ENCODE measurements at places on chromosomes 6 and 20. TPM values are rescaled to one million over a fixed set of nuclear protein-coding genes. Genes with fewer than 3 reads are reported as not detected.

DNA sequence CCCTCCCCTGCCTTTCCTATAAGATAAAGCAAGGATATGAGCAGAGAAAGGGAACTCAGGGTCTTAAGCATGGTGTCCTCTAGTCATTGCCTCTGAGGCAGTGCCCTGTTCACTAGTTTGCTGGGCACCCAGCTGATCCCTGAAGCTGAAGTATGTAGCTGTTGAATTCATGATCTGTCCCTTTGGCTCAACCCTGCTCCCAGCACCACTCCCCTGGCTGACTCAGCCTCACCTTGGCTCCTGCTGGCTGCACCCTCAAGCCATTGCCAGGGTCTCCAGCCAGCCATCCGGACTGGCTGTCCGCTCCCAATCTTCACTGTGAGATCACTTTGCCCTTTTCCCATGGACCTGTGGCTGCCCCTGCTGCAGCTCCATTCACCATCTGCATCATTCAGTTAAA lies 25.9 kb upstream of the UST start:
- no peak for DNase-seq

GRCh38 chr6:149923327-149923986 lies 536 bp upstream of the RAET1G start:
- DNase-seq: no peak

- DNase-seq: peak; percentile 87
Observed at GRCh38 chr20:38165966-38166702, 1.1 kb upstream of the TGM2 start.

DNA sequence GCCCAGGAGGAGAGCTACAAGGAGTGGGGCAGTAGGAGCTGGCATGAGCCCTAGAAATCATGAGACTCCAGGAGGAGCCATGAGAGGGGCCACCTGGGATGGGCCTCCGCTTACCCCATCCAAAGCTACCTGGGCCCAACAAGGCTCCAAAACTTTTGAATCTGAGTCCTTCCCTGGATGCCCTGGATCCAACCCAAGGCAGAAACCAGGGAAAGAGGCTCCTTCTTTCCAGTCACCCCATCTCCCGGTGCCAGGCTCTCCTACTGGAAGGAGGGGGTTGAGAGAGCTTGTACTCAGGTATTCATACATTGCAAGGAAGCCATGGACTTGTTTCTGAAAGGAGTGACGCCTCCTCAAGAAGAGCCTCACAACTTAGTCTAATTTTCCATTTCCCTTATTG lies 7.8 kb upstream of the SIRPG start:
- no peak for DNase-seq

- no peak for DNase-seq
Observed at GRCh38 chr6:38481851-38482250, 157.9 kb downstream of the BTBD9 start.

DNA sequence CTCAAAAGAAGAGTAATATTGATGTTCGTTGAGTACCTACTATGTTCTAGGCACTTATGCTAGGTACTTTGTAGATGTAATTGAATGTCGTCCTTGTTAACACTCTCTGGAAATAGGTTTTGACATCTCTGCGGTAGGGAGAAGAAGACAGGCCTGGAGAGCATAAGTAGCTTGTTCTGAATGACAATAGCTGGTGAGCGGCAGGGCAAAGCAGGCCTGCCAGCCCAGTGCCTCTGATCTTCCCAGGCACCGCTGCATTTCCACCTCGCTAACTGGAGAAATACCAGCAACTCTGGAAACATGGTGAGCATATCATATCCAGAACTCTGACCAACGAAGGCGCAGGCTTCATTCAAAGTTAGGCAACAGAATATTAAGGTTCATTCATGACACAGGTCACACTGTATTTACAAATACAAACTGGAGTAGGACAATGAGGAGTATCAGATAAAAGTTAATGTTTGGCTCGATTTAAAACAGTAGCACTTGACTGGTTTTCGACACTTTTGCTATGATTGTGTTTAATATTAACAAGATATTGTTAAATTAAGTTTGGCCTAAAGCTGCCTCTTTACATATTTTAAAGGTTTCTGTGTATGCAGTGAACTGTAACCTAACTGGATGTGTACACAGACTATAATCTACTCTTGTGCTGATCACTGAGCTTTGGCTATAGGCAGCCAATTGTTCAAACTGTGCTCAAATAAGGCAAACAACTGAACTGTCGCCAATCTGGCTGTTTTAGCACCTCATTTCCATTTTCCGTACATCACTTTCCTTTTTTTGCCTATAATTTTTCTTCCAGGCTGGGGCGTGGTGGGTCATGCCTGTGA lies 54.1 kb downstream of the PPP1R3G start:
- DNase-seq: no peak

DNA sequence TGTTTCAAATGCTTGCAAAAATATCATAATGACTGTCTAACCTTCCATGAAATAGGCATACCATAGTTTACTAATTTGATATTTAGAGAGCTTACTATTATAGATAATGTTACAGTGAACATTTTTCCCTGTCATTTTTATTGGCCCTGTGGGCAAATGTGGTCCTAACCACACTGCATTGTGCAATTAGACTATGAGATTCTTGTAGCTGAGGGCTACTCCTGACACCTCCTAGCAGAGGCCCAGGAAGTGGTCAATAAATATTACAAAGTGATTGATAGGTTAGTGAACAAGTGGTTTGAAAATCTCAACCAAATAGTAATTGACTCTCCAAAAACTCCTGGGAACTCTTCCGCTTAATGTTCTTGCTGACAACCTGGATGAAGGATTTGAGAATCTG lies 160.5 kb upstream of the KCNG1 start:
- DNase-seq: no peak

- no peak for DNase-seq
Observed at GRCh38 chr6:75933387-75933975, 139.0 kb downstream of the IMPG1 start.

DNA sequence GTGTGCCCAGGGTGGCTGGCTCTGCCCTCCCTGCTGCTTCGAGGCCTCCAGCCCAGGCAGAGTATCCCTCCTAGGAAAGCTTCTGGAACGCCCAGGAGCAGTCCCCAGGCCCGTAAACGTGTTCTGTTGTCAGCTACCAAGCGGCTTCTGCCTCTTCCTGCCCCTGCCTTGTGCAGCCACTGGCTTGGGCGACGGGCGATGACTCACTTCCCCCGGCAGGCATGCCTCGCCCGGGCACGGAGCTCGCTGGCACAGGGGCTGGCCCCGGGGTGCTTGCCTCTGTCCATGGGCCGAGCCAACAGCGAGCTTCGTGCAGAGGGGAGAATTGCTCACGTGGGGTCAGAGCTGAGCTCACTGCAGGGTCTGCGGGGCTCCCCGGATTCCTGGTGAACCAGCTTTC lies 86.7 kb upstream of the THBS2 start:
- DNase-seq: no peak

GRCh38 chr20:17497821-17498580 lies 33.2 kb downstream of the BFSP1 start:
- DNase-seq: no peak

DNA sequence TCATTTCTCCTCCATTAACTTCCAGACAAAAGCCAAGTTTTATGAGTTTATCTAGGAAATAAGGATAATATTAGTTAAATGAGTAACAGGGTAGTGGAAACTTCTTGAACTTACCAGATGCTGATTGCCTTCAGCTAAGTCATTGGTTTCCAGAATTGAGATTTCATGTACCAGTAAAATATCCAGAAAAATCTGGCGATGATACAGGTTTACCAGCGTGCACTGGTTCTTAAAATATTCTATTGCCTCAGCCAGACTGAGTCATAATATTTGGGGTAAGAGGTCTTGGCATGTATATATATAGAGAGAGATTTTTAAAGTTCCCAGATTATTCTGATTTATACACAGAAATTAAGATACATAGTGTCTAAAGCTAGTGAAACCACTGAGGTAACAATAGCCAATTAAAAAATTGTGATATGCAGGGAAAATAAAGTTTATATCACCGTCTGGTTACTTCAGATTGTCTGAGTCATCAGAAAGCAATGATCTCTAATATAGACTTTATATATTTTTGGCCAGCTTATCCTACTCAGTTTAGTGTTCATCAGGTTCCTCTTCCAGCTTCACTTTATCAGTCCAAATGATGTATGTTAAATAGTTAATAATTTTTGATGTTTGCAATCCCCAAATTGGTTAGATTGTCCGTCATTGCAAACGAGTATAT lies 39.5 kb upstream of the SDHAF4 start:
- DNase-seq: no peak

DNA sequence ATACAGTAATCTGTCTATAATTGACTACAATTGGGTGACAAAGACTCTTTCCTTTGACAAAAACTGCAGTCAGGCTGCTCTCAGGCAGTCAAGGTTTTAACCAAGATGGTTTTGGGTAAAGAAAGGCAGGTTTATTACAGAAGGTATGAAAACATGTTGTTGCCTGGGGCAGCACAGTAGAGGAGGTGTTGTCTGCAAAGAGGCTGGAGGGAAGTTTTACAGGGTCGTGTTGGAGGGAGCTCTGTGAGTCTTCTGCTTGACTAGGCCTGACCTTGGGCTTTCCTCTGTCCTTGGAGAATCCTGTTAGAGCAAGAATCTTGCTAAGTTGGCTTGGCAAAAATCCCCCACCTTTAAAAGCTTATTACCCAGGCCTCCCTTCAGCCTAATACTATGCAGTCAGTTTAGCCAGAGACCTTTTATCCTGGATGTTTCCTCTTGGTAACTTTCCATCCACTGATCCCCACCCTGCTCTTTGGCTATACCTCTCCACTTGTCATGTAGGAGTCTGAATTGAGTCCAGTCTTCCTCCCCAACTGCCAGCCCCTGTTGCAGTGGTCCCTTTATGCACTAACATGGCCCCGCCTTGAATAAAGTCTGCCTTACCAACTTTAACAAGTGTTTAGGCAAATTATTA lies 143.0 kb upstream of the SLC22A16 start:
- no peak for DNase-seq

DNA sequence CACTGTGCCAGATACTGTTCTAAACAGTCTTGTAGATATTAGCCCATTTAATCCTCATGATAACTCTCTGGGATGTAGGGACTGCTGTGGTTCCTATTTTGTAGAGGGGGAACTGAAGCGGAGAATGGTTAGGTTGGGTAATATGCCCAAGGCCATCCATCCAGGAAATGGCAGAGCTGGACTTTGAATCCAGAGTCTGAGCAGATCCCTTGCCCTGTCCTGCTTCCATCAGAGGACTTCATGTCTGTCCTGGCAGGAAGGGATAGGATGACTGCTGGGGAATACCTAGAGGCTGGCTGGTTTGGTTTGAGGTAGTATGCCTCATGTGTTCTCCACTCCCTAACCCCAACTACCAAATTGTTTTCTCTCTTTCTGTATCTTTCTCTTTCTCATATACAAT lies 44.6 kb downstream of the SAMD5 start:
- no peak for DNase-seq

- DNase-seq: no peak
Observed at GRCh38 chr6:53938810-53939209, 144.0 kb downstream of the LRRC1 start.

GRCh38 chr6:92687278-92687677 lies 732.1 kb downstream of the EPHA7 start:
- no peak for DNase-seq

DNA sequence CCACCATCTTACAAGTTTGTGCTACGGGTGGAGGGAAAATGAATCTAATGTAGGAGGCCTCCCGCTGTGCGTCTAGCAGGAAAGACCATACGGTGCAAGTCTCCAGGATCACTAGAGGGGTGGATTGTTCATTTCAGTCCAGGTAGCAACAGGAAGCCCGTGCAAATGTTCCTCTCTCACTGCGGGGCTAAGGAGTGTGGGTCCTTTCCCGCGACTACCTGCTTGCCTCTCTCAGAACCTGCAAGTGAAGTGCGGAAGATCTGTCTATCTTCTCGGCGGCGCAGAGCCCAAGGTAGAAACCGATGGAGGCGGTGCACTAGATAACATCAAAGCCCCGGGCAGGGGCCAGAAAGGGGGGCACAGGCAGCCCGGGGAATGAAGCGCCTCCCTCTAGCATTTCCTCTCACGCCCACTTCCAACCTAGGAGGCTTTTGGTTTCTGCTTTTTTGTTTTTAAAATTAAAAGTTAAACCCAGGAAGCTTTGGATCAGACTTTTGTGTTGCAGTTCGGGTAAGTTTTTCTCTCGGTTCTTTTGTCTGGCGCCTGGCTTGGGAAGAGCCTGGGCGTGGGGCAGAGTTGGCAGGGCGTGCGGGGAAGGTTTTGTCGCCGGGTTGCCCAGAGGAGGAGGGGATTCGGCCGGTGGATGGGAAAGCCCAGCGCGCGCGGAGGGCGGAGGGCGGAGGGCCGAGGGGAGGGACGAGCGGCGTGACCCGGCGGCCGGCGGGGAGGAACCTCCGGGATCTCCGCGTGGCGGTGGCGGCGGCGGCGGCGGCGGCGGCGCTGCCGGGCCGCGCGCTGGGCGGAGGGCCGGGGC lies 3.5 kb upstream of the HIVEP1 start:
- DNase-seq: peak; percentile 75

DNA sequence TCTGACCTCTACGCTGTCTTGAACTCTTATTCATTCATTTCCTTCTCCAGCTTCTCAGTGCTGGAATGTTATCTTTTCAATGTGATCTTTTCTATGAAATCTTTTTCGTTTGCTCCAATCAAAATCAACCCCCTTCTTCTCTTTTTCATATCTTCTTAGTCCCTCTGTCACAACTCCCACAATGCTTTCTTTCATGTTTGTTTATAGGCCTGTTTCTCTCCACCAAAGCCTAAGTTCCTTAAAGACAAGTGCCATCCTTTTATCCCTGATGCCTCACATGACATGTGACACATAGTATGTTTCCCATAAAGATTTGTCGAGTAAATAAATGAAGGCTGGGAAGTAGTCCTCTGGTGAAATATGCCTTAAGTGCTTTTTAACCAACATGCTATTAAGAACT lies 38.1 kb downstream of the CRYBG1 start:
- DNase-seq: no peak

- no peak for DNase-seq
Observed at GRCh38 chr6:13159300-13159699, 169.0 kb downstream of the TBC1D7 start.

GRCh38 chr20:59802471-59803221 lies 130.8 kb downstream of the SYCP2 start:
- no peak for DNase-seq

DNA sequence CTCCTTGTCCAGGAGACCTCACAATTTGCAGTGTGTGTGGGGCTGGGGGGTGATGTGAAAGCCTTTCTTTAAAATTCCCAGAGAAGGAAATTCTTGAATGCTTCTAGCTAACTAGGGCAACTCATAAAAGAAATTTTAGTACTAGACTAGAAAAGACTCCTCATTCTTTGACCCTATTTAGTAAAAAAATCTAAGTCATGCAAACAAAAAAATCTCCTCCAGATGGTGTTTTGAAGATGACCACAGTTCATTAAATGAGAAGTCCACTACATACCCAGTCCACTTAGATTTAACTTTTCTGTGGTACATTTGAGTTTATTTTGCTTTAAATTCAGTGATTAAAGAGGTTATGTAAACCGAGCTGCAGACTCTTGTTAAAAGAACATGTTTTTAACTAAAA lies 67.5 kb downstream of the NDUFAF5 start:
- no peak for DNase-seq

The SAMD5 gene
- total RNA-seq: 2.6 TPM

The RSPH9 gene
- 0.07 TPM for total RNA-seq

The DEFB123 gene
- total RNA-seq: not detected

The RPP21 gene
- total RNA-seq: 58.5 TPM

The ZNF165 gene
- total RNA-seq: 5.3 TPM

The RIPPLY2 gene
- total RNA-seq: 1.8 TPM

The BPIFB4 gene
- total RNA-seq: not detected

The AIF1 gene
- total RNA-seq: not detected

The SESN1 gene
- total RNA-seq: 11.6 TPM

The GLP1R gene
- total RNA-seq: not detected

The LAMA4 gene
- not detected for total RNA-seq

The NOTCH4 gene
- 0.31 TPM for total RNA-seq

The ZSCAN23 gene
- 1.1 TPM for total RNA-seq

The PDE10A gene
- not detected for total RNA-seq

Data from foreskin keratinocyte (primary cell).